ENCODE measurements at places on chromosomes 3 and 15.

DNA sequence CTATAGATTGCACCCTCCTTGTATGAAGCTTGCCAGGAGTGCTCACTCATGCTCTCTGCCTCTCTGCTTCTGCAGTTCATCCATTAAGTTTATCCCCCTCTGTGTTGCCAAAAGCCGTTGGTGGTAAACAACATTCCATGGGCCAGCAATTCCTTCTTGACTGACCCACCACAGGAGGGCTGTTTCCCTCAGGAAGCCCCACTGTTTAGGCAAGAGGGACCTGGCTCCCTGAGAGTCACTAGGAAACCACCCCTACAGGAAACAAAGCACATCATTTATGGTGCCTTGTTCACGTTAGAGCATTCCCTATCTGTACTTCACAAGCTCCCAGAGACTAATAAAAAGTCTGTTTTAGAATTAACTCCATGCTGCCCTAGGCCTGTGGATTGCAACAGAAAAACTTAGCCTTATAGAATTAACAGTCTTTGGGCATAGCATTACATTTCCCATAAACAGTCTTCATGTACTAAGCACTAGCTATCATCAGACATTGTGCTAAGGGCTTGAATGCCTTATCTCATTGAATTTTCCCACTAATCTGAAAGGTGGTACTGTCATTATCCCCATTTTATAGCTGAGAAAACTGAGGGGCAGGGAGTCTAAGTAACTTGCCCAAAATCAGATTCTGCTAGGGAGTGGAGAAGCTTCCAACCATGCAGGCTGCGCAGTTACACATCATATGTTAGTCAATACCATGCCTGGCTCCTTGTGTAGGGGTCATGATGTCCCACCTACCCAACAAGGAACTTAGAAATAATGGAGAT lies 149.9 kb downstream of the SHQ1 start:
- DNase-seq: no peak

DNA sequence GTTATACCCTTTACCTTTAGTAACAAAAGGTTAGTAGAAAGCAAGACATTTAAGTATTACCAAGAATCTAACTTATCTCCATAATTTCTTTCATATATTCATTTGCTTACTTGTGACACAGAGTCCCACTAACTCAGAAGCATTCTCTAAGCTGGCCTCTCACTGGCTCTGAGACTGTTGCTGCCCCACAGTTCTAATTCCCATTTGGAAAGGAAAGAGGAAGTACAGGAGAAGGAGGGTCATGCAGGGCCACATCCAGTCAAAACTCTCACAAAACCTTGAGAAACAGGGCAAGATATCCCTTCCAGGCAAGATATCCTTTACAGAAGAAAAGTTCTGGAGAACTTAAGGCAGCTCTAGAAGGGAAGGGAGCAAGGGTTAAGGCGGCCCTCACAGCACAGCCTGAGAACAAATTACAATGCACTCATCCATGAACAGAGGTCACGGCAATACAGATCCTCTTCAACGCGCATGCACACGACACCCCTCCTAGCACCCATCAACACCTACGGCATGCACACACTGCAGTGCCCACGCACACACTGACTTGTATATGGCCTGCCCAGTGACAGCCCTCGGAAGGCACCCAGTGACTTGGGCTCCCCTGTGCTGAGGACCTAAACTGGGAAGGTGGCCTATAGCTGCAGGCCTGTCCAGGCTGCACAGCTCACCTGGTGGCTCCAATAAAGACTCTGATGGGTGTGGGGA lies 13.0 kb upstream of the MYO5C start:
- DNase-seq: no peak

DNA sequence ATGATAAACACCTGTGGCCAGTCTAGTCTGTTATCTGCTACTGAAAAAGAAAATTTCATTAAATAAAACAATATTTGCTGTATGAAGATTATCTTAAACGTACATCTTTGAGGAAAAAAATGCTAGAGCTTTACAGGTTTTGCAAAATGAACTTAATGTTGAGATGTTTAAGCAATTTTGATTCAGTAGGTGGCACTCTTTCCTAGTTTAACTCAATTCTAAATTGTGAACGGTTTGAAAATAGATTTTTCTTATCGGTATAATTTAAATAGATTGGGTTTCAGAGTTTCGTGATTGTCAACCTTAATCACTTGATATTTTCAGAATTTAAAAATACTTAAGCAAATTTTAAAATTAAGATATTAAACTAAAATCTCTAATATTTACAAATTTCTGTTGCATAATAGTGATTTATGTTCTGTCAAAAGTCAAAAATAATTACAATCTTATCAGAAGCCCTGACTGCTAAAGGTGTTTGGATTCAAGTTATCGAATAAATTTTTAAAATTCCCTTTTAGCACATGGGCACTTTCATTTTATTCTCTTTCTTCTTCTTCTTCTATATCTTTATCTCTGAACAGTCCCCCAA lies 7.0 kb upstream of the RNF111 start:
- DNase-seq: no peak

GRCh38 chr3:124772081-124772831 lies 42.0 kb downstream of the UMPS start:
- peak; percentile 82 for DNase-seq

GRCh38 chr15:90320062-90320884 lies 31.8 kb upstream of the ZNF774 start:
- DNase-seq: peak; percentile 84

GRCh38 chr3:46713898-46714552 lies 3.6 kb downstream of the PRSS50 start:
- no peak for DNase-seq

GRCh38 chr3:134892761-134893160 lies 97.7 kb downstream of the EPHB1 start:
- no peak for DNase-seq

GRCh38 chr3:32288819-32289218 lies 50.3 kb downstream of the CMTM8 start:
- DNase-seq: no peak

Measured in right atrium auricular region (tissue), 2 donors.